ENCODE measurements at places on chromosomes 13 and 19.

DNA sequence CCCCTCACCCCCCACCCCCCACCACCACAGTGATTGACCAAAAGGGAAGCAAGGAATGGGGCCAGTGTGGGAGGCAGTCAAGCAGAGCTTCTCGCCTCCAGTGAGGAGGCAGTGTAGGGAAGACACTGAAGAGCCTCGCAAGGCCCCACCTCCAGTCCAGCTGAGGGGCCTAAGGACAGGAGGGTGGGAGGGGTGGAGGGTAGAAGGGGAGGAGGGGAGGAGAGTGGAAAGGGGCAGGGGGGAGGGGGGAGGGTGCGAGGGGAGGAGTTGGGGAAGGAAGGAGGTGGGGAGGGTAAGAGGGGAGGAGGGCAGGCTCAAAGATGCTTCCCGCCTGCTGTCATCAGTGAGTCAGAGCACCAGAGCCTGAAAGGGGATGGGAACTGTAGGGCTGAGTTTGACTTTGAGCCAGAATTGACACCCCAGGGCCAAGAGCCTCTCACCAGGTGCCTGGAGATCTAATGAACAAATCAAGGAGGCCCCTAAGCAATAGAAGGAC is 786.2 kb downstream of the UQCRFS1 start:
- no peak for DNase-seq

- no peak for DNase-seq
Measured at GRCh38 chr19:18975011-18975410, 34.0 kb upstream of the HOMER3 start.

- peak; percentile 43 for DNase-seq
Measured at GRCh38 chr13:33787051-33787591, 30.8 kb upstream of the RFC3 start.

GRCh38 chr13:95207769-95208366 is 93.4 kb downstream of the ABCC4 start:
- no peak for DNase-seq

DNA sequence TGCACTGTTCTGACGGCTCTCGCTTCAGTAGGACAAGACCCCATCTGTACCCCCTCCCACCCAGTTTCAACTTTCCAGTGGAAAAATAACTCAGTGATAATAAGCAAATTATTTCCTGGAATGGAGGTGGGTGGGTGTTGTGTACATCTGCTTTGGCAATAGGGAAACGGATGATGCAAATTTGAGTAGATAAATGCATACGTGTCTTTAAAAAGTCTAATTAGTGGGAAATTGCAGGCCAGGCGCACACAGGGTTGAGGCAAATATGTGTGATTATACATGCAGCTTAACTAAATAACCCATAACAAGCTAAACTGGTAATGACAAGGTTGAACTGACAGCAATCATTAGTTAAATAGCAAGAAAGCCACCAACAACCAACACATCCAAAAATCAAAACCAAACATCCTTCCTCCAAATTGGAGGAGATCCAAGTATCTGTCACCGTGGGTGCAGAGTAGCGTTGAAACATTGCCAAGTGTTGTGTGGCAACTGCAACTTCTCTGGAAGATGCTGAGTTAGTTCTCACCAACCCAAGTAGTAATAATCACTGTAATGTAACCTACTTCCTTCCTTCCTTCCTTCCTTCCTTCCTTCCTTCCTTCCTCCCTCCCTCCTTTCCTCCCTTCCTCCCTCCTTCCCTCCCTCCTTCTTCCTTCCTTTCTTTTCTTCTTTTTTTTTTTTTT is 54.6 kb downstream of the TRPM4 start:
- DNase-seq: no peak

DNA sequence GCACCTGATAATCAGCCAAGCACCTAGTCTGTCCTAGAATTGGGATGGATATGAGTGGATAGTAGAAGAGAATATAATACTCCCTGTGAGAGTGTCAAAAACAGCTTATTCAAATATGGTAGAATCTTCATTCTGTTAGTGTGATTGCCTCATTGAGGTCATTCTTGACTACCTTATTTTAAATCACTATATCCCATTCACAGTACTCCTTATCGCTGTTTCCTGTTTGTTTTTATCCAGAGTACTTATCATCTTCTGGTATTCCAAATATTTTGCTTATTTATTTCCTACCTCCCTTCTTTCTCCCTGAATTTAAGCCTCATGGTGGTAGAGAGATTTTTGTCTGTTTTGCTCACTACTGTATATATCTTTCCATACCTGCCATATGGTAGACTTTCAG is 9.9 kb downstream of the NDFIP2 start:
- no peak for DNase-seq

DNA sequence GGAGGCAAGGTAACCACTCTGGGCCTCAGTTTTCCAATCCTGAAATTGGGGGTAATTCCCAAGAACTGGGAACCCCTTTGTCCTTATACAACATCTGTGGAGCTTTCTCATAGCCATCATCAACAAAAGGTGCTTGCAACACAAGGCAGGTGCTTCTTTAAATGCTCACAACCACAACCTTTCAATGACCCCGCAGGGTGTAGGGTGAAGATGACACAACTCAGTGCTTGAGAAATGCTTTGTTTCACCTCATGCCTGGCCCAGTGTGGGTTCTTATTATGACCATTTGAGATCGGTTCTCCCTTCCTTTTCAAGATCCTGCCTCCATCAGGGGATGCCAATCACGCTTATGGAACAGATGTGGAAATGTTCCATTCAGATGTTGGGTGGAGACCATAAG is 8.4 kb downstream of the WIZ start:
- no peak for DNase-seq

DNA sequence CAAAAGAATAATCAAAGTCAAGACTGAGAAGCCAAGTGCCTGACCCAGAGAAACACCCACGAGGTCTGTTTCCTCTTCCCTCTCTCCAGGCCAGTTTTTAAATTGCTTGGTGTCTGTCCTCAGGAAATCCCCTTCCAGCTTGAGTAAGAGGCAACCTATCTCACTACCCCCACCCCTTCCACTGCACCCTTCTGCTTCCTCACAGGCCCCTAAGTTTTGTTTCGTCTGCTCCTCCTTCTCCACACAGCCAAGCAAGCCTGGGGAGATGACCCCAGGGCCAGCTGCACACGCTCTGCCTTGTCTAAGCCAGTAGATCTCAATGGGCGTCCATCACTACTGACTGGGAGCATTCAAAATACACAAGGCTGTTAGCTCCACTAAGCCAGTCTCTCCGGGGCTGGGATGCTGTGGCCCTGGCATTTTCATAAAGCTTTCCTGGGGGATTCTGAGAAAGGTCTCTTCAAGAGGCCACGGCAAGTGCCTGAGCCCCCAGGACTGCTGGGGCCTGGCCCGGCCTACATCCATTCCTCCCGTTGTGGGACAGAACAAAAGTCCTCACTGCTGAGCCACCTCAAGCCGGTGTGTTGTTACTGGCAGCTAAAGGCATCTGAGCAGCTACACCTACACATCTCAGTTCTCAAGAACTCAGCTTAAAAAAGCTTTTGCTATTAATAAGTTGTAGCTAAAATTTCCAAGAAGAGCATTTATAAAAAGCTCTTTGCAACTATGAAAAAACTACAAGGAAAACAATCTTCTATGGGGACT is 14.9 kb upstream of the IL4I1 start:
- DNase-seq: peak; percentile 51

DNA sequence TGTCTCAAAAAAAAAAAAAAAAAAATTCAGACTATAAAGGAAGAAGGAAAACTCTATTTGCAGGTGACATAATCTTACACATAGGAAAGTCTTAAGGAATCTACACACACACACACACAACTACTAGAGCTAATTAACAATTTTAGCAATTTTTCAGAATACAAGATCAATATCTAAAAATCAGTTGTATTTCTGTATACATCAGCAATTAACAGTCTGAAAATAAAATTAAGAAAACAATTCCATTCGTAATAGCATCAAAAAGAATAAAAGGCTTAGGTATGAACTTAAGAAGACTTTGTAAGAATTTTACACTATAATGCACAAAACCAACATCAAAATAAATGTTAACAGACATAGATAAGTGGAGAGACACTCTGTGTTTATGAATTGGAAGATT is 15.6 kb upstream of the CALM3 start:
- DNase-seq: no peak

DNA sequence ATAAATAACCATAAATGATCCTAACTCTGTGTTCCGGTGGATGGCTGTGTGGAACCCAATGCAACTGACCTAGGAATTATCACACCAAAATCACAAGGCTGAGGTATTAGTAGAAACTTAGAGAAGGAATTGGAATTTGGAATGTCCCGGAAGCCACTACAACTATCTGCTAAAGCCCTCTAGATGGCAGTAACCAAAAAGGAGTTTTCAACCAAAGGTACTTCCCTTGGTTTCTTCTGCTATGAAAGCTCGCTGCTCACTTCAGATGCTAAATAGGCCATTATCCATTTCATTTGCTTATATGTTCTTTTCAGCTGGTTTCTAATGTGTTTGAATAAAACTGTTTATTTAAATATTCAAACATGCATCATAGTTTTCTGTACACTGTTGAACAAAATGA is 1589.1 kb upstream of the SPRY2 start:
- no peak for DNase-seq

DNA sequence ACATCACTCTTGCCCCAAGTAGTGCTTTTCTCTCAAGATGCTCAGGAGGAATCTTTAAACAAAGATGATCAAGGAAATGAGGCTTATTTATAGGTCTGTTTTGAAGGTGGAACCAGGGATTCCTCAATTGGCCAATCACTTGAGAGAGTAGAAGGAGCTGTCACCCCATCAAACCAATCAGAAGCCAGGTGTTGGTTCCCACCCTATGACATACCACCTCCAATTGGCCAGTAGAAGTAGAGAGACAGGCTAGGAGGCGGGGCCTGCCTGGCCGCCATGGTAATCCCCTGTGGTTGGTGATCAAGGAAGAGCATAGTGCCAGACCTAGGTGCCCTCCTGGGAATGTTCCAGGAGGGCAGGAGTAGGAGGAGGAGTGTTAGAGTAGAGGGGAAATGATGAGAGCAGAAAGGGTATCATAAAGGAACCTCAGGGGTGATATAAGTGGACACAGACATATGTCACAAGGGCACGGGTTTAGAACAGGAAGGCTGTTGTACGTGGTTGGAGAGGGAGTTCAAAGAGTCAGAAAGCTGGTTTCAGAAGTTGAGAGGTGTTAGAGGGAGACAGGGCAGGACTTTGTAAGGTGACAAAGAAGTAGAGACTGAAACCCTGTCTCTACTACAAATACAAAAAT is 10.5 kb downstream of the PMIS2 start:
- peak; percentile 9 for DNase-seq

DNA sequence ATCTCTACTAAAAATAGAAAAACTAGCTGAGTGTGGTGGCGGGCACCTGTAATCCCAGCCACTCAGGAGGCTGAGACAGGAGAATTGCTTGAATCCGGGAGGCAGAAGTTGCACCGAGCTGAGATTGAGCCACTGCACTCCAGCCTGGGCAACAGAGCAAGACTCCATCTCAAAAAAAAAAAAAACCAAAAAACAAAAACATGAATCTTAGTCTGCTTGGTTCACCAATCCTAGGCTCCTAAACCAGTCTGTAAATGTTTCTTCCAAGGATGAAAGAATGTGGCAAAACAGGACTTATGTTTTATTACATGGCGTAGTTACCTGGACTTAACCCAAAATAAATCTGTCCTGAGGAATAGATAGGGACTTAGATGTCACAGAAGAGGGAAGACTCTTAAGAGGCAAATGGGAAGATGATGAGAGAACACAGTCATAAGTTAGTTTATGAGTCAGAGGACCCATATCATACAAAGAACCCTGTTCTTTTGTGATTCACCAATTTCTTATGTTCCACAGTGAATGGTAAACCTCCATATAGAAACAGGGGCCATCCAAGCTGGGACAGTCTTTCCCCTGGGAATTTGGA is 6.9 kb upstream of the FBXL3 start:
- DNase-seq: no peak

- DNase-seq: no peak
Measured at GRCh38 chr13:78659450-78659730, 435 bp upstream of the OBI1 start.

DNA sequence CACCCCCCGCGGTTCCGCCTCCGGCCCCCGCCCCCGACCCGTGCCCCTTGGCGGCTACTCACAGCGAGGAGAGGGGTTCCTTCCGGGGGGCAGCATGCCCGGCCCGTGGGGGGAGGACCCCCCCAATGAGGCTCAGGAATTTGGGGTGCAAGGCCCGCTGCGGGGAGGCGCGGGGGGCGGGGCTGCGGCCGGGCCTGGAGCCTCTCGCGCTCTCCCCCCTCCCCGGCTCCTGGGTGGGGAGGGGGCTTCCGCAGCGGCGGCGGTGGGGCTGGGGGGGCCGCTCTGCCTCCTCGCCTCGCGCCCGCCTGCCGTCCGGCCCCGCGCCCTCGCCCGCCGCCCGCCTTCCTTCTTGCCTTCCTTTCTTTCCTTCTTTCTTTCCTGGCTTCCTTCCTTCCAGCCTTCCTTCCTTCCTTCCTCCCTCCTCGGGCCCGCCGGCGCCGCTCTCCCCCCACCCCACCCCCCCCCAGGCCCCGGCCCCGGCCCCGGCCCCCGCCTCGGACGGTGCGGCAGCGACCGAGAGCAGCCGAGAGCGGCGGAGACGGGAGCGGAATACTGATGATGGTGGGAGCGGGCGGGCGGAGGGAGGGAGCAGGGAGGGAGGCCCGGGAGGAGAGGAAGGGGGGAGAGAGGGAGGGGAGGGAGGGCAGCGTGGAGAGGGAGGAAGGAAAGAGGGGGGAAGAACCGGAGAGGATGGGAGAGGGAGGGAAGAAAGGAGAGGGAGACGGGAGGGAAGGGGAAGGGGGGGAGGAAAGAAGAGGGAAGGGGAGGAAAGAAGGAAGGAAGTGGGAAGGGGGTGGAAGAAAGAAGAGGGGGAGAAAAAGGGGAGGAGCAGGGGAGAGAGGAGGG is at the start of gene LRRC4B:
LRRC4B (minus strand) TSS at position 554 of the 846 bp plus-strand sequence. CDS start 19,597 bp downstream, outside the sequence.
- DNase-seq: no peak

- no peak for DNase-seq
Measured at GRCh38 chr19:51450730-51451307, 7.4 kb downstream of the SIGLEC8 start.

- no peak for DNase-seq
Measured at GRCh38 chr19:15015946-15016542, 33.2 kb upstream of the CASP14 start.

GRCh38 chr13:110801044-110801443 is 87.5 kb downstream of the ING1 start:
- DNase-seq: peak; percentile 19

Measured in CD4-positive, alpha-beta T cell treated with Interleukin-17A for 1 hour (primary cell).